ENCODE measurements at places on chromosomes 5 and 9.
A peak's percentile ranks its signal among the peaks of the same experiment; 100 is the strongest.

DNA sequence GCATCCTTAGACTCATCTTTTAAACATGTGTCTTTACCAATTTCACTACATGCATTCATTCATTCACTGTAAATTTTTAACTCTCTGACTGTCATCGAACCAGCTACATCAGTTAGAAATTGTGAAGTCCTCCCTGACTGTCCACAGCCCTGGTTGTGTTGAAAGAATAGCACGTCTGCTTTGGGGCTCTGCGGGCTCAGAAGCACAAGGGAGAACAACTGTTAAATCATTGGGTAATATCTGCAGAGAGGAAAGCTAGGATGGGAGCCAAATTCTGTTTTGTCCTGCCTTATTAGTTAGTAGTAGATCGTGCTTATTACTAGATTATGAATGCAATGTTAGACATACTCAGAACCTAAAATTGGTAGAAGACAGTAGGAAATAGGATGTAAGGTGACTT is 26.3 kb upstream of the FAM120AOS start:
- DNase-seq: peak; percentile 50

DNA sequence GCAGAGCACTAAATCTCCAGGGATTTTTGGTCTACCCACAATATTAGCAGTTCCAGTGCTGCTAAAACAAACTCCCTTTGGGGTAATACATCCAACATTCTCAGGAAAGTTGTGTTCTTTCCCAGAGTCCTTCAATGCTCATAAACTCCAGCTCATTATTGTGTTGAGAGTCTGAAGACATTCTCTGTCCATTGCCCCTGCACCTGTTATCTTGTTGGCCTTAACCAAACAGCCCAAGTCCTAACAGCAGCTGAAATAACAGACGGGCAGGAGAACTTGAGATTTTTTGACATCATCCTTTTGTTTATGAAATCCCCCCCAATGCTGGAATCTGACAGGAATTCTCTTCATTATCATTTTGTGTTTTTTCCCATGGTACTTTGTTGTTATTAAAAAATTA is 110.8 kb downstream of the PAPPA start:
- DNase-seq: no peak

GRCh38 chr5:11903121-11903613 is 1.1 kb downstream of the CTNND2 start:
- DNase-seq: no peak

GRCh38 chr9:113641100-113641885 is 177.8 kb downstream of the RGS3 start:
- no peak for DNase-seq

DNA sequence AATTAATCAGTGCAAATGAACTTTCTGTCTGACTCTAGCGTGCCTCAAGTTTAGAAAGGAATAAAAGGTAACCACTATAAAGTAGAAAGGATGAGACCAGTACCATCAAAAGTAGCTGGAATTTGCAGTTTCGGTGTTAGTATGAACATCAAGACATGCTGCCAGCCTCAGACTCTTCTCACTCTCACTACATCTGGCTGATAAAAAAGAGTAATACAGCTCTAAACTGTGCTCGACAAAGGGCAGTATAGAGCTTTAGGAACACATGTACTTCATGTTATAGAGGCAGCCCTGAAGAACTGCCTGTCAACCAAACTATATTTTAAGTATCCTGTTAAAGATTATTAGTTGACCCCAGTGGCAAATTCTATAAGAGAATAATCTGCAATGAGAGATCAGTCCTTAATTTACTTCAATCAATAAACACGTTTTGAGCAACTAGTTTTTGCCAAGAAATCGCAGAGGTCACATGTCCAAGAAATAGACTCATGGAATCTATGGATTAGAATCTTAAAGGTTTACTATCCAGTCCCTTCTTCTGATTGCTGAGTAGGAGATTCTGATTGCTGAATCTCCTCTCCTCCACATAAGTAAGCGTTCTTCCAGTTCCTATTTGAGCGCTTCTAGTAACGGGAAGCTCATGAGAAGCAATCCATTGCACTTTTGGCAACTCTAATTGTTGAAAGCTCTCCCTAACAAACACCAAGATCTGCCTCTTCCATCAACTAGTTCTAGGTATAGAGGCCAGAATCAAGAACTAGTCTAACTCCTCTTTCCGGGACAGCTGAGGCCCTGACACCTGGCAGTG is 941 bp downstream of the XPA start:
- DNase-seq: no peak

GRCh38 chr9:95049761-95050160 is 267.7 kb downstream of the FANCC start:
- no peak for DNase-seq

GRCh38 chr5:107365320-107366109 is 305.2 kb downstream of the EFNA5 start:
- DNase-seq: no peak

DNA sequence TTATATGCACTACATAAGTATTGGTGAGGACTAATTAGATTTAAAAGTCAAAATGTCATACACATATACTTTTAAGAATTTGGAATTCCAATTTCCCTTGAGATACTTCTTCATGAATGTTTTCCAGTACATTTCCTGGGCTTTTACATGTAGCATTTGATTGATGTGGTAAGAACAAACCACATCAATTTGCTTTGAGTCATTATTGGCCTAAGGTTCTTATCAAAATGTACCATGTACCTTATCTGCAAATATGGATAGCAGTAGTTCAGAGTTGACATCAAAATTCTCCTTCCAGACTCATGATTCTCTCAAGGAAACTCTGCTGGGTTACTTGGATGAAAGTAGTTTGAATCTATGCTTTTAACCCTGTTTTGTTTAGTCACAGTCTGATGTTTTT is 2.5 kb downstream of the CAST start:
- no peak for DNase-seq

DNA sequence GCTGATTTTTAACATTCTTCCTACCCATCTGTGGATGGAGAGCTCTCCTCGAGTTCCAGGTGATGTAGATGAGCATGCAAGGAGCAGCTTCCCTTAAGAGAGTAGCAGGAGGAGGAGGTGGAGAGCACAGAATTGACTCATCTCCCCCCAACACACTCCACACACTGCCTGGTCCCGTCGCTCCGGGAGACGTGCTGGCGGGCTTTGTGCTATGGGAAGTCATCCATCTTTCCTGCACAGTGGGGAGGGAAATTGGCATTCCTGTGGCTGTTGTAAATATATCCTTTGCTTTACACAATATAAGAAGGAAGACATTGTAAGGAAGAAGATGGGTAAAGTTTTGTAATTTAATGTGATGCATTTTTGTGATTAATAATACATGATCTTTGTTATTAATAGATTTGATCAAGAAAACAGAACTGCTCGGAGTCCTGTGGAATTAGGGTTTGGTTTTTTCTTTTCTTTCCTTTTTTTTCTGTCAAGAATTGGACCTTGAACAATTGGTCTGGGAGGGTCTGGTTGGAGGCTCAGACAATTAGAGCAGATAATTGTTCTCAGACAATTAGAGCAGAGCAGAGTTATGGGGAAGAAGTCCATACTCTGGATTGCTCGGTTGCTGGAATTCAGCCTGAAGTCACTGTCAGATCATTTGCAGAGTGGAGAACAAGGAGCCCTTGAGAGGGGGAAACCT is 297.8 kb downstream of the GADD45G start:
- peak; percentile 70 for DNase-seq

- no peak for DNase-seq
These were observed 626.0 kb upstream of the ADAMTS16 start for GRCh38 chr5:4514067-4514648.
